Islet precursor cell (in vitro differentiated cells): ENCODE measurements at places on chromosomes 11 and 22.
A peak's percentile ranks its signal among the peaks of the same experiment; 100 is the strongest.

DNA sequence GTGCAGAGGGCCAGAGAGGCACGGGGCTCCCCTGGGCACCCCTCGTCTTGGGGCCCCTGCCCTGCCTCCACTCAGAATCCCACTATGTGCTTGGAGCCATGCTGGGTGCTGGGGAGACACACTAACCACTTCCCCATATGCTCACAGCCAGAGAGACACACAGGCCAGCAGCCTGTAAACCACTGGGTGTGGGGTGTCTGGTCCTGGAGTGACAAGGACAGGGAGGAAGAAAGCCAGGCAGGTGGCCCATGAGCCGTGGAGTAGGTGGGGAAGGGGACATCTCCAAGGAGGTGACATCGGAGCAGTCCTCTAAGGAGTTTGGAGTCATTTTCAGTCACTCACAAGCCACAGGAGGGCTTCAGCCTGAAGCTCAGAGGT is 58.9 kb downstream of the CDKN1C start:
- no peak for DNase-seq

GRCh38 chr22:37263966-37264887 is 18.1 kb upstream of the CYTH4 start:
- peak; percentile 33 for DNase-seq

GRCh38 chr11:45756384-45757010 is 48.5 kb upstream of the SLC35C1 start:
- DNase-seq, result peak; percentile 65

GRCh38 chr22:44709881-44710392 is 7.9 kb downstream of the PRR5 start:
- no peak for DNase-seq

GRCh38 chr11:116033931-116034553 is 529.8 kb upstream of the CADM1 start:
- no peak for DNase-seq

- no peak for DNase-seq
These were observed 58.3 kb downstream of the PRR5L start for GRCh38 chr11:36354221-36355003.

GRCh38 chr22:34784056-34784455 is 281.9 kb upstream of the ISX start:
- DNase-seq, result no peak

DNA sequence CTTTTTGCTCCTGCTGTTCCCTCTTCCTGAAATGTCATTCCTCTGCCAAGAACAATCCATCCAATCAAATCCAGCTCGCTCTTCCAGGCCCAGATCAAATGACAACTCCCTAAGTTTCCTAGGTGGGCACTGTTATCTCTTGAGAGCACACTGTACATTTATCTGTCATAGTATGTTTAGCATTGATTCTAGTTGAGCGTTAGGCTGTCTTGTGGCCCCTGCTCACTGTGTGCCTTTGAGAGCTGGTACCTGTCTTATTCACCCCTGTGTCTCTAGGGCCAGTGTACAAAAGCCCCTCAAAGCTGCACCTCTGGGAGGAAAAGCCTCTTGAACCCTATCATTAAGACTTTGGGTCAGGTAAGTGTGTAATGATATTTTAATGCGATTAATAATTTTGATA is 7.1 kb upstream of the LMO2 start:
- no peak for DNase-seq

DNA sequence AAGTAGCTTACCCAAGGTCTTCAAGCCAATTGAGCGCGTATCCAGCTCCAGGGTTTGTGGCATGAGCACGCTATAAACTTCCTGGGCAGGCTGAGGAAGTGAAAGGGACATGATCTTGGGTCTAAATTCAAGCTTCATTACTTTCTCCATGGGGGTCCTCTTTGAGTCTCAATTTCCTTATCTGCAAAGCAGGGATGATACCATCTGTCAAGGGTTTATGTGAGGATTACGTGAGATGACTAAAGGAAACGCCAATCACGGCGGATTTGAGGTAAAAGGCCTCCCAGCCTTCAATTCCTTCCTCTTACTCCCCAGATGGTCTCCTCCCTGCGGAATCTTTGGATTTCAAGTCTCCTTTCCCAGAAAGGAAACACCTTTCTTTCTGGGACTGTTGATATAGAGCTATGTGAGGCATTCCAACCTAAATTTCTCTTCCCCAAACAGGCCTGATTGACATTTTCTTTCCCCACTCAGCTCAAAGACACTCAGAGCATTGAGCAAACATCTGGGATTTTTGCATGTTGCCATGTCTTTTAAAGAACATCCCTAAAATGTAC is 474.4 kb downstream of the INSC start:
- DNase-seq, result no peak
